ENCODE measurements at places on chromosomes 3 and 15.

GRCh38 chr3:20375302-20375701 lies 189.3 kb upstream of the SGO1 start:
- no peak for DNase-seq

- DNase-seq, result no peak
Measured at GRCh38 chr3:30720586-30721313, 114.3 kb downstream of the TGFBR2 start.

DNA sequence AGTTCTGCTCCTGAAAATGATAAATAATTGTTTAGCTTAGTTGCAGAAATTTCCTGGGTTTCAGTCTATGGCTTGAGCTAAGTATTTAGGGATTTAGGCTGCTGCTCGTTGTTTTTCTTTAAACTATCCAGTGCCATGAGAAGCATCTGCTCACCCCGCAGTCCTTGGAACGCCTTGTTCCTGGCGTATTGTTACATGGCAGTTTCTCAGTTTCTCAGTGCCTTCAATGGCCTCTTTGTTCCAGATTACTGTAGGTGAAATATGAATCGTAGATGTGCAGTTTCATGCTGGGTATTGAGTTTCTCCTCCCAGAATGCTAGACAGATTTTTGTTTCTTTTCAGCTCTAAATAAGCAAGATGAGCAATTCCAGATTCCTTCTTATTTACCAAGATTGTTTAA lies 269.5 kb upstream of the GBE1 start:
- no peak for DNase-seq

DNA sequence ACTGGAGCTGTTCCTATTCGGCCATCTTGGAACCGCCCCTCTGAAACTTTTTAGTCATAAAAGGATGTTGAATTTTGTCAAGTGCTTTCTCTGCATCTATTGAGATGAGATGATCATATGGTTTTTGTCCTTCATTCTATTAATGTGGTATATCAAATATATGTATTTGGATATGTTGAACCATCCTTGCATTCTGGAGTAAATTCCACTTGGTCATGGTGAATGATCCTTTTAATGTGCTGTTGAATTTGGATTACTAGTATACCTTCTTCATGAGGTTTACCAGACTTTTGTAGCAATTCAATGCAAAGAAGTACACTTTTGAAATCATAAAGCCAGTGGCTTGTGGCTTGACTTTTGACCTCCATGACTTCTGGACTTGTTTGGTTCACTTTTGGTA lies 33.4 kb upstream of the XRN1 start:
- no peak for DNase-seq

- no peak for DNase-seq
Measured at GRCh38 chr3:43540624-43541023, 81.2 kb downstream of the ANO10 start.

DNA sequence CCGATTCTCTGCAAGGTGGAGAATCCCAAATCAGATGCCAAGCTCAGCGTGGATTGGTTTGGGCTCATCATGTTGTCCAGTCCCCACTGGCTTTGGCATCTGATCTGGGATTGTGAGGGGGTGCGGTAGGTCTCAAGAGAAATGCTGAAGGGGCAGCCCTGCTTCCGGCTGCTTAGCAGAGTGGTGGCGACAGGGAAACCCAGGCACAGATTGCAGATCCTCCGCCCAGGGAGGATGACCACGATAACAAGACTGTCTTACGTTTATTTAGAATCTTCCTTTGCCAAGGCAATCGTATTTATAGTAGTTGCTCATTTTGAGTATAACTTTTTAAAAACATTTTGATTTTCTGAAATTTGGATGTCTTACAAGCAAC lies 61.1 kb downstream of the SLC12A8 start:
- no peak for DNase-seq

- DNase-seq, result no peak
Measured at GRCh38 chr15:54212635-54213034, 234.4 kb downstream of the UNC13C start.

DNA sequence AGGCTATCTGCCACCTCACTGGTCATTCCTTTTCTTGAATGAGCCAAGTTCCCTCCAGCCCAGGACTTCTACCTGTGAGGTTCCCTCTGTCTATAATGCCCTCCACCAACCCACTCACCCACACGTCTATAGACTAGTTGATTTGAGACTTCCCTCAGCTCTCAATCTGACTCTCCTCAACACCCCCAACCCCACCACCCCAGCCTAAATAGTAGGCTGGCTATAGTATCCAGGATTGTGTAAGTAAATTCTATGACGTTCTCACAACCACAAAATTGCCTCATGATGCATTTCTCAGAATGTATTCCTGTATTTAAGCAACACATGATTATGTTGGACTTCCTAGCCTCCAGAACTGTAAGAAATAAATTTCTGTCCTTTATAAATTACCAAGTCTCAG lies 2.2 kb downstream of the PLSCR1 start:
- DNase-seq, result no peak

DNA sequence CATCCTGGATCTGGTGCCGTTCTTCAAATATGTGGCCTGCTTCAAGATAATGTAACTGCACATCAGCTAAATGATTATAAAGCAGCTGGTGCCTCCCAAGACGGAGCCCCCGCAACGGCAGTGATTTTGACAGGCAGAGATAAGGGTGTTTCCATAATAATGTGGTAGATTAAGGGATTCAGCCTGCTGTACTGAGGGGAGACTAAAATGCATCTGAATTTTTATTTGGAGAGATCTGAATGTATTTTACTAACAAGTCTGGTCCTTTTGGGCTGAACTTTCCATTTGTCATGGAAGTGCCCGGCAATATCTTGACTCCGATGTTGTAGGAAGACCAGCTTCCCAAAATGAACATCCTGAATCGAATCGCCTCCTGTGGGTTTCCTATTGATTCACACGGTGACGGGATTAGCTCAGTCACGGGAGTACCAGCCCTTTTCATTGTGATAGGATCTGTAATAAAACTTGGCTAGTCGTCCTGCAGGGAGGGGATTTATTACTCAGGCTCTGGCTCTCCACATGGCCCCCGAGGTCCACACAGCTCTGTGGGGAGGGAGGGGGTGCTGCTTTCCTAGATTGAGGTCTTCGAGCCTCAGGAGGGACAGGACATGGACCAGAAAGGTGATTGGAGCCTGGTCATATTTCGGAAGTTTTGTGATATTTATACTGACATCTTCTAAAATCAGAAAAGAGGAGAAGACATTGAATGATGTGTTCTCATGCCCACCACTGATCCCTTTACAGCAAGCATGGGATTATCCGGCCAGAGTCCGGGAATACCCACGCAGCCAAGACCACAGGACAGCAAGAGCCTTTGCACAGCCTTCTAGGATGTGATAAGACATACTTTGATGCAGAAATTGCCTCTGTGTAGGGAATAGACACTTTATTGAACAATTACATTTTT lies 2.5 kb upstream of the PCSK6 start:
- DNase-seq, result no peak

GRCh38 chr3:149613988-149614387 lies 43.8 kb downstream of the WWTR1 start:
- DNase-seq, result no peak

- no peak for DNase-seq
Measured at GRCh38 chr3:186847437-186847836, 4.9 kb downstream of the ADIPOQ start.

GRCh38 chr3:196073255-196073753 lies 8.6 kb downstream of the TFRC start:
- peak; percentile 33 for DNase-seq

DNA sequence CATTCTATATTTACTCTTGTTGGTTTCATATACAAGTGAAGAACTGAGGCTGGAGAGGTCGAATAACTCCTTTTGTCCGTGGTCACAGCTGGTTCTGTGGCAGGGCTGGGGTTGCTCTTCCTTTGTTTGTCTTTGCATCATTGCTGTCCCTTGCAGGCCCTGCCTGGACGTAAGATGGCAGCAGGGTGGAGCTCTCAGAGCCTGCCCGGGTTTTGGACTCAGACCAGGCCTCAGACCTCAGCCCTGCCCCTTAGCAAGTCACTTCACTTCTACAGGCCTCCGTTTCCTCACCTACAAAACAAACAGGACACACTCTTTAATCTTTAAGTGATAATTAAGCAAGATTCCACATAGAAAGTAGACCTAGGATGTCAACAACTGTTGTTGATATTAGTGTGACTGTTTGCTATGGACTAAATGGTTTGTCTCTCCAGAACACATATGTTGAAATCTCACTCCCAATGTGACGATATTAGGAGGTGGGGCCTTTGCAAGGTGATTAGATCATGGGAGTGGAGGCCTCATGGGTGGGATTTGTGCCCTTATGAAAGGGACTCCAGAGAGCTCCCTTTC lies 65.6 kb upstream of the PLXNA1 start:
- DNase-seq, result no peak

- DNase-seq, result no peak
Measured at GRCh38 chr15:65339416-65339815, 34.9 kb downstream of the RNU5B-1 start.

- no peak for DNase-seq
Measured at GRCh38 chr3:15800780-15801179, 3.0 kb upstream of the ANKRD28 start.

GRCh38 chr3:58150810-58151199 lies 60.0 kb downstream of the DNASE1L3 start:
- no peak for DNase-seq

GRCh38 chr15:49343546-49343945 lies 79.5 kb upstream of the FGF7 start:
- DNase-seq, result no peak

DNA sequence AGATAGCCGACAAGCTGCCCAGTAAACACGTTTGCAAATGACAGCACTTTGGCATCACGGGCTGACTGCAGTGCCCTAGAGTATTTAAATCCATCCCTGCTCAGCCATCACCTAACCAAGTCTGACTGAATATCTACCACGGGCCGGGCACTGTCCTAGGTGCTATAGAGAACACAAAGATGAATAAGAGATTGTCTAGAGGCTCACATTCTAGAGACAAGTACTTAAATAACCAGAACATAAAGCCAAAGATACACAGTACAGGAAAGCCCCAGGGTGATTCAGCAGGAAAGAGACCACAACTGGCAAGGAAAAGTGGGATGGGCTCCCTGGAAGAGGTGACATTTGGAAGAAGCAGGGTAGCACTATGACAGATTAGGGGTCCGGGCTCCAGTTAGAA lies 103.5 kb downstream of the MYLK start:
- DNase-seq, result no peak

- no peak for DNase-seq
Measured at GRCh38 chr3:44903314-44903713, 28.9 kb downstream of the TGM4 start.

DNA sequence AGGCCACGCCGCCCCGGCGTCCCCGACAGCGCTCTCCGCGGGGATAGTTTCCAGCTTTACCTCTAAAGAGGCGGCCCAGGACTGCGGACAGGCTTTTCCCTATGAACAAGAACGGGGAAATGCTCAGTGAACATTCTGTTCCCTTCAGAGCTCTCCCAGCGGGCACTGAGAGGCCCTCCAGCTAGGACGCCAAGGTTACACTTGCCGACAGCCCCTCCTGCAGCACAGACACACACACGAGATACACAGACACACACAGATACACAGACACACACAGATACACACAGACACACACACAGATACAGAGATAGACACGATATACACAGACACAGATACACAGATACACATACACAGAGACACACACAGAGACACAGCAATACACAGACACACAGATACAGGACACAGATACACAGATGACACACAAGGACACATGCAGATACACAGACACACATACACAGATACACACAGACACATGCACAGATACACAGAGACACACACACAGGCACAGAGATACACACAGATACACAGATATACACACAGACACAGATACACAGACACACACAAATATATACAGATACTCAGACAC lies 533 bp upstream of the OCA2 start:
- no peak for DNase-seq

GRCh38 chr15:68301301-68301700 lies 23.8 kb downstream of the FEM1B start:
- DNase-seq, result no peak

GRCh38 chr15:95295363-95295762 lies 1035.1 kb upstream of the NR2F2 start:
- DNase-seq, result no peak

GRCh38 chr15:25655207-25655948 lies 207.7 kb downstream of the ATP10A start:
- DNase-seq, result no peak

GRCh38 chr3:183354325-183354831 lies 74.0 kb downstream of the MCF2L2 start:
- DNase-seq, result no peak

GRCh38 chr3:155504682-155505081 lies 211.2 kb upstream of the STRIT1 start:
- no peak for DNase-seq

DNA sequence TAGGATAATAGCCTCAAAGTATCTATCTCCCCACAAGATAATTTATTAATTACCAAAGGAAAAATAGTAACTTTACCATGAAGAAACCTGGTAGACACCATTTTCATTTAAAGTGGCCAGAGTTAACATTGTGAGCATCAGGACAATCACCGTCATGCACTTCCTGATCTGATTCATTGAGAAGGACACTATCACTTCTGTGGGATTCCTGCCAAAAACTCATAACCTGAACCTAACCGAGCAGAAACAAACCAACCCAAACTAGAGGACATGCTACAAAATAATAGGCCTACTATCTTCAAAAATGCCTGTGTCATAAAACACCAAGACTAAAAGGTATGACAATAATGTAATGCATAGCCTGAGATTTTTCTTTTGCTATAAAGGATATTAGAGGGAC lies 39.0 kb downstream of the FSIP1 start:
- no peak for DNase-seq

DNA sequence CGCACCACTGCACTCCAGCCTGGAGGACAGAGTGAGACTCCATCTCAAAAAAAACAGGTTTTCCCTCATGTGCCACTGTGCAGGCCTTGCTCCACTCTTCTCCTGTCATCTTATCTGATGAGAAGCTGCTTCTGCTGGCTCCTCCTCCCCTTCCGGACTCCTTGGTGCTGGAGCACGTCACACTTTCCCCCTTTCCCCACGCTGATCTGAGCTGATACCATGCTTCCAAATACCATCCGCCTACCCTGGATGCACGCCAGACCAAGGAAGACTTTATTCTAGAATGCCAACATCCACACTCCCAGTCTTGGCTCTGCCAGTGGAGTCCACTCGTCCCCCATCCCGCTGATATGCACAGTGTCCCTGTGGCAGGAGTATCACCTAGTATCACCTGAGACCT lies 31.3 kb downstream of the HOMER2 start:
- no peak for DNase-seq

DNA sequence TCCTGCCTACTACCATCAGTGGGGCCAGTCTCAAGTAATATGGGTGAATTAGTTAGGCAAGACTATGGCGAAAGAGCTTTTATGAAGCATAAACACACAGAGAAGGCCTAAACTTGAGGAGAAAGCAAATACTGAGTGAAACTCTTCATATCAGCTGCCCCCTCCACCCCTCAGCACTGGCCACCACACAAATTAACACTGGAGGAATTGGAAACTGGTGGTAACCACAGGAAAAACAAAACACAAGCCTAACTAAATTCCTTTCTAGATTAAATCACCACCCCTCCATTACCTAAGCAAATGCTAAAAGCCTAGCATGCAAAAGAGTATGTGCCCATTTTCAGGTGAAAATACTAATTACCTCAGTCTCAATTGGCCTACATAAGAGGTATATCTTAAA lies 774.7 kb upstream of the NECTIN3 start:
- DNase-seq, result no peak
